Left kidney (tissue), 8 donors: ENCODE measurements at places on chromosomes 5 and 9. TPM values are rescaled to one million over a fixed set of nuclear protein-coding genes. Genes with fewer than 3 reads are reported as not detected.
A peak's percentile ranks its signal among the peaks of the same experiment; 100 is the strongest.

Gene CDC25C
- polyA plus RNA-seq: 11.7 TPM

Gene CCDC192
- 1.5 TPM for polyA plus RNA-seq

Gene GPX8
- 90.2 TPM for polyA plus RNA-seq

Gene ERMP1
- 54.0 TPM for polyA plus RNA-seq

Gene PCDHB16
- polyA plus RNA-seq: 8.1 TPM

Gene ZNF474
- polyA plus RNA-seq: 0.88 TPM

DNA sequence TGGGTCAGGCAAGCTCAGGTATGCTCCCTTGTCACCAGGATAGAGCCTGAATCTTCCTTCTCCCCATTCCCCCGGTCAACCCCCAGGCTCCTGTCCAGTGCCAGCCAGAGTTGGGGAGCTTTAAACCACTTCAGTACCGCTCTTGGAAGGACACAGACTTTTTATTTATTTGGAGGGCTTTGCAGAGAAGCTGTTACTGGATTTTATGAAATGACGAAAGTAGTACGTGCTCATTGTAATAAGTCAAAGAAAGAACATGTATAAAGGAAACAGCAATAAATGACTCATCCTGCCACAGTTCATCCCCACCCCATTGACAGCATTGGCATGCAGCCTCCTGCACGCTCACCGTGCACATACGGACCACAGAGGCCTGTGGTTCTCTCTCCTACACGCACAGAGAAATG lies 230.3 kb downstream of the AUH start:
- DNase-seq: no peak

DNA sequence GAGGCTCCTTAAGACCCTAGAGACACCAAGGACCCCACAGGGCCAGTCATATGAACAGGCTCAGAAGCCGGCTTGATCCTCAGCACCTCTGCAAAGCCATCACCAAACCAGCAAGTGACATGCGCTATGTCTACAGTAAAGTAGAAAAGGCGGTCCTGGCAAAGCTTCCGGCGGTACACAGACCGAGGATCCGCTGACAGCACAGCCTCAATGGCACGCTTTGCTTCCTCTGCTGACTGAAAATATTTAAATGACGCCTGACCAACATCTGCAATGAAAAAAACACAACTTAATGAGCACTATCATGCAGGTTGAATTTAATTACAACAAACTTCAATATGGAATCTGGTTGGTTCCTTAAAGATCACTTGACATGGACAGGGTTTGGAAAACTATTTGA lies 17.6 kb downstream of the TRMO start:
- DNase-seq: no peak

GRCh38 chr9:83584995-83585394 lies 37.9 kb upstream of the IDNK start:
- no peak for DNase-seq

DNA sequence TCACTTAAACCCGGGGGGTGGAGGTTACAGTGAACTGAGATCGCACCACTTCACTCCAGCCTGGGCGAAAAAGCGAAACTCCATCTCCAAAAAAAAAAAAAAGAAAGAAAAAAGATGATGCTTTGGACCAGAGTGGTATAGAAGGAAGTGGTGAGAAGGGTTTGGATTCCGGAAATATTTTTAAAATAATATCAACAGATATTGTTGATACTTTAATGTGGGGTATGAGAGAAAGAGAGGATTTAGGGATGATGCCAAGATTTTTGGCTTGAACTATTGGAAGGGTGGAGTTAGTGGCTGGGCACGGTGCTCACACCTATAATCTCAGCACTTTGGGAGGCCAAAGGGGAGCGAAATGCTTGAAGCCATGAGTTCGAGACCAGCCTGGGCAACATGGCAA lies 49.6 kb upstream of the PLIN2 start:
- DNase-seq: no peak

GRCh38 chr5:124264499-124264898 lies 481.9 kb downstream of the ZNF608 start:
- DNase-seq: no peak

- no peak for DNase-seq
Measured at GRCh38 chr9:70398145-70398556, 16.3 kb downstream of the KLF9 start.

DNA sequence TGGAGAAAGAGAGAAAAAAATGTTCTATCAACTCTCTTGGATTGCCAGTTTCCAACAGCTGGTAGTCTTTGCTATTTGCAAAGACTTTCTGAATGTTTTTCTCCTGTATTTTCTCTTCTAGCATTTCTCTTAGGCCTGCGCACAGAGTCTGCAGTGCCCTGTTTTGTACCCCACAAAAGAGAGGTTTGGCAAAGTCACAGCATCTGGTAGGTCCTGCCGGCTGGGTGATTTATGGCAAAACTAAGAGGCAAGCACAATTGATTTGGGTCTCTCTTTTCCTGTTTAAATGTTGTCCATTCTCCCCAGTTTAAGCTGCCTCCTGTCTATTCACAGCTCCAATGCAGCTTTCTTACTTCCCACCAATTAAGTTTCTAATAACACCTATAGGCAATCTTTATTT lies 193.9 kb downstream of the TRPM3 start:
- DNase-seq: no peak

DNA sequence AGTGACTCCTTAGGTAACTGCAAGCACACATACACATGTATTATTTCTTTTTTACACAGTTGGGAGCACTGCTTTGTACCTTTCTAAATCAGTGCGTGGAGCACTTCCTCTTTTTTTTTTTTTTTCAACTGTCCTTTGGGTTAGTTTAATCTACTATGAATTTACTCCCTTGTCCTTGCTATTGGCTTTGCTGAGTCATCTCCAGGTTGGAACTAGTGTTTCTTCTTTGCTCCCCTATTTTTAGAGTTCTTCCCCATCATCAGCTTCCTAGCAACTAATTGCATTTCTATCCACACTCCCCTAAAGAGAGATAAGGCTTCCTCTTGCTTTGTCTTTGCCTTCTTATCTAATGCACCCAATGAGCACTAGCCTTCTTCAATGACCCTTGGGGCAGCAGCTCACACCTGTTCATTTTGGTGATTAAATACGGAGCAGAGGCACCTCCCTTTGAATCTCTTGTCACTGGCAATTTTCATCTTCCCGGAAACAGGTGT lies 24.3 kb downstream of the S100Z start:
- DNase-seq: no peak

DNA sequence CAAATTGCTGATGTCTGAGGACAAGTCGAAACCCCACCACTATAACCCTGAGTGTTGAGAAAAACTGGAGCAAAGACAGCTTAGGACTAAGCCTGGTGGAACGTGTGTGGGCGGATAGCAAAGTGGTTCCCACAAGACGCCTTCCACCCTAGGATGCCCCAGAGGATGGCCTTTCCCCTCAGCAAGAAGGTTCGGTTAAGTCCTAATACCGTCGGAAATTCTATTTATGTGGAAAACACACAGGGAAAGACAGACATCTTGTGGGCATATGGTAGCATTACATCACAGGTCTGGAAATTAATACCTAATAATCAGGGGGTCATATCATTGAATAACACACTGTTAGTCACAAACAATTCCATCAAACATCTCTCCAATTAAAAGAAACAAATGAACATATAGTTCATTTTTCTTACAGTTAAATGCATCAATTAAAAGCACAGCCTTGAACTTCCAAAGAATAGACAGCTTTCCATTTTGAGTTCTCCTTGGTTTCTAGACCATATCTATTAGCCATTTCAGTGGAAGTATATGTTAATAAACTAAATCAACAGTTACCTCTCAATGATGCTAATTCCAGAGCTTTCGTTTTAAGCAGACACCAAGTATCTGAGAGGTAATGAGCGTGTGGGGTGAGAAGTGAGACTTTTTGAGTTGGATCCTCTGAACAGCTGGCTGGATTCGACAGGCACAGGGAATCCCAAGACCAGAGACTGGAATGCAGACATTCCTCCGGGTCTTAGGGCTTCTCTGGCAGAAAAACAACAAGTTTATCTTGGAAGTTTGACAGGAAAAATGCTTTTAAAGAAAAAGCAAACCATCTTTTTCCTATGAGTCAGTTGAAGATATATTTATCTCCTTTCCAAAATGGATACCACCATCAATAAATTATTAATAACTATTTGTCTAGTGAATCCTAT lies 2.9 kb upstream of the ICE1 start:
- DNase-seq: no peak

GRCh38 chr5:73564675-73565074 lies 764 bp downstream of the ANKRA2 start:
- DNase-seq: peak; percentile 18

DNA sequence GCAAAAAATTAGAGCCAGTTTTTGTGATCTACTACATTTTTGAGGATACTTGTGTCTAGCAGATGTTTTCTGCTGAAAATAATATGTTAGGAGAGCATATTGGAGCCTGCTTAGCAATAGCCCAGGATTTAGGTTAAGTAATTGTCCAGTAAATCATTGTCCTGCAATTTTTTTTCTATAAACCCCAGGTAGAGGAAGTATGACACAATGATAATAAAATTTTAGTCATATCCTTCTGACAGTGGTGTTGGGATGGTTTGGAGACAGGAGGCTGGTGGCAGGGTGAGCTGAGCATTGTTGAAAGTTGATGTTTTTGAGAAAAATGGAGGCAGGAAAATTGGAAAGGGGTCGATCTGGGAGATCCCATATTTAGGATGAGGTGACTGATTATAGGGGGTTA lies 3.5 kb downstream of the SNCAIP start:
- no peak for DNase-seq

DNA sequence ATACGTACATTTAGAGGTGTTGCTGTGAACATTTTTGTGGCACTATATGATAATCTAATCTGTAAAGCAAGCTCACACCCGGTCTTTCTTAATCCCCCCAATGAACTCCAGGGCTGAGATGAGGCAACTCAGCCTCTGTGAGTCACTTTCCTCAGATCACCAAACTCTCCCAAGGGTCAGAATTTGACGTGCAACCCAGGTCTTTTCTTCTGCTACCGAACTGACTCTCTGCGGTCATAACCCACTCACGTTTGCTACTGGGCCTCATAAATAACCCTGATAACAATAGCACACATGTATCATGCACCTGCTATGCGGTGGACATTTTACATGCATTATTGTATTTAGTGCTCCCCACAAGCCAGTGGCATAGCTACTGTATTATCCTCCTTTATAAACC lies 153.1 kb downstream of the DROSHA start:
- no peak for DNase-seq

- no peak for DNase-seq
Measured at GRCh38 chr9:14849851-14850250, 60.4 kb downstream of the FREM1 start.

DNA sequence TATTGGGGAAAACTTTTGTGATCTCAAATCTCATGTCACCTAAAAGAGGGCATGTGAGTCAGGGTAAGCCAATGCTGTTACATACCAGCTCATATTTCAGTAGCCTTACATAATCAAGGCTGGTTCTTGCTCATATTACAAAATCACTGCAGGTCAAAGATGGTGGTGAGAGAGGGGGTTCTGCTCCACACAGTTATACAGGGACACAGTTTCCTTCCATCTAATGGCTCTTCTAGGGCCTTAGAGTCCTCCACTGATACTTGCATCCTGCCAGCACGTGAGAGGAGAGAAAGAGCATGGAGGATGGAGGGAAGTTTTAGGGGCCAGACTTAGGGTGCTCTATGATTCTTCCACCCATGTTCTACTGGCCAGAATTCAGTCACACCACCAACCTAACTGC lies 130.0 kb downstream of the LIFR start:
- DNase-seq: no peak

- no peak for DNase-seq
Measured at GRCh38 chr5:13609504-13609903, 335.0 kb downstream of the DNAH5 start.

- DNase-seq: no peak
Measured at GRCh38 chr9:9919174-9919775, 693.5 kb downstream of the PTPRD start.
